Activated B cell treated with CpG ODN at 0.5 μM for 24 hours (primary cell): ENCODE measurements at places on chromosomes 1 and 21.

DNA sequence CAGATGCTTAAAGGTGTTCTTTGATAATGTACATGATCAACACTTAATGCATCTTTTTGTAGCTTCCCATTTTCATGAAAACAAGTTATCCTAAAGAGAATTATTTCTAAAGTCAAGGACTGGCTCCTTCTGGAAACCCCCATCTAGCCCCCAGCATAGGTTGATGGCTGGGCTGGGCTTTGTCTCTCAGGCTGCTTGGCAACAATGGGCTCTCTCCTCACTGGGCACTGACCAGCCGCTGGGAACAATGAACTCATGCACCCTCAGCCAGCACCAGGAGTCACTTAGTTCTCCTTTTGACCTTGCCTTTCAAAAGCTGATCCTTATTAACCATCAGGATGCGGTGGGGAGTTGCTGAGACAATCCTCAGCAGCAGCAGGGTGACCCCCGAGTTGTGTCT is 293.0 kb upstream of the PLXNA2 start:
- no peak for DNase-seq

DNA sequence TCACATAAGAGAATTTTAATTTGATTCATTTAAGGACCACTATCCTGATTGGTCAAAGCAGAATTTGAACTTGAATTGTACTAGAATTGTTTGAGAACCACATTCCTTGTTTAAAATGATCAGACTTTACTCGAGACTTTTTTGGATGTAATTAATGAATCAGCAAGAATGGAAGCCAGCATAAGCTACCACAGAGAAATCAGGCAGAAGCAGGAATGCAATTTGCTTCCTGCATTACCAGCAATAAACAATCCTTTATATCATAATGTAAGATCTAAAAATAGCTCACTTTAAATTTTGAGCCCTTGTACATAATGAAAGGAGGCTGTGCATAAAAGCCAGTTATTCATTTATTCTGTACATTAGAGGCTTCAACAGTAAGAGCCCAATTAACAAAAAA is 119.8 kb upstream of the BACE2 start:
- DNase-seq = no peak

DNA sequence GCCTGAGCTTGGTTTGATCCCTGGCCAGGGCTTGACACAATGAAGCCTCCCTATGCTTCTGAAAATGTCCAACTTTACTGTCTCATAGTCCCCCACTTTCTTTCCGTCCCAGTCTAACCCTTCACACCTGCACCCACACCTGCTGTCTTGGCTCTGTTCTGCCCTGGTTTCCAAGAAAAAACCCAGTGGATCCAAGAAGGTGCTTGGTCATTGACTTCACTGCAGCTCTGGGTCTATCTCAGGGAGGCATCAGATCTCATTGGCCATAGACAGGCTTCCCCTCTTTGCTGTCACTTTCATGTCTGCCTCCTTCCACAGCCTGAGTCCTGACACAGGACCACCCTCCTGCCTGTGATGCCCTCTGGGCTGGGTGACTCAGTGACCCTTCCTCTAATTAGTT is 37.8 kb upstream of the ETV3 start:
- DNase-seq = no peak

GRCh38 chr1:109225308-109225707 is 11.6 kb downstream of the SARS1 start:
- no peak for DNase-seq

- no peak for DNase-seq
Measured at GRCh38 chr1:68196676-68197075, 35.6 kb downstream of the WLS start.

- DNase-seq = no peak
Measured at GRCh38 chr1:237717106-237717505, 173.6 kb downstream of the ZP4 start.

- DNase-seq = no peak
Measured at GRCh38 chr1:223761411-223761810, 49.1 kb downstream of the CAPN2 start.

DNA sequence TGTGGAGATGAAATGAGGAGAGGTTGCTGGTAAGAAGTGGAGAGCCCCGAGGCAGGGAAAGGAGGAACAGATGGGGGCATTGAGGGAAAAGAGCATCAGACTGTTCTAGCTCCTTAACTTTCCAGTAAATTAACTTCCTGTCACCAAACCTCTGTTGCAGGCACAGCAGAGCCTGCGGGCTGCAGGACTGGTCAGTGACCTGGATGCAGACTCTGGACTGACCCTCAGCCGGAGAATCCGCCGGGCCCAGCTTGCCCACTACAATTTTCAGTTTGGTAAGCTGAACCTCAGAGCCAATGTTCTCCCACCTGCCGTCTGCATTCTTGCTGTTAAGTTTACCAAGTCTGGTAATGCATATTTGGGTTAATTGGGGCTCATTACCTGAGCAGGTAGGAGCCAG is 2.5 kb upstream of the ECM1 start:
- DNase-seq = no peak

DNA sequence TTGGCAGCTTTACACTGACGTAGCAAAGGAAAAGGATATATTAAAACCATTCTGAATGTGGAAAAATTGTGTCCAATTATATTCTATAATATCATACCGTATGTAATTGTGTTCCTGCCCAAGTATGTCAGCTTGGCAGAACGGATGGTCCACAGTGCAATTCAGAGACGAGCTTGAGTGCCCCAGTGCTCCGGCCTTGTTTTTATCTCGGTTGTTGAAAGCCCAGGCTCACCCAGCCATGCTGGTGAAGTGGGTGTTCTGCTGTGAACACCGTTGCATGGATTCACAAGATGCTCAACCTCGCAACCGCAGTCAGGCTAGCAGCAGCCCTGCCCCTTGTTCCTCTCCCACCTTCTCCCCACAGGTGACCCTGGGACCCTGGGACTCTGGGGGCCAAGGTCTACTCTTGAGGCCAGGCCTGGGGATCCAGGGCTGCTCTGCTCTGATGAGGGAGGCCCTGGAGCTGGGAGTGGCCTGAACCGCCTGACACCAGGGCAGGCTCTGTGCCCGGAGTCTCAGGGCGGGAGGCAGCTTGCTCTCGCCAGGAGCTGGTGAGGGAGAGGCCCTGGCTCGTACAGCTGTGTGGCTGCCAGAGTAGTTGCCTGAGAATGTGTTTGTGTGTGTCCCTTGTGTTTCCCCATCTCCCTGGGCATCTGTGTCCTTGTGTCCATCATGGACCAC is 11.2 kb downstream of the PTPRF start:
- DNase-seq = no peak

GRCh38 chr1:162732566-162733335 is 57.8 kb upstream of the HSD17B7 start:
- no peak for DNase-seq

- DNase-seq = no peak
Measured at GRCh38 chr1:227959325-227959860, 11.7 kb upstream of the WNT9A start.

- no peak for DNase-seq
Measured at GRCh38 chr1:85195703-85196102, 5.1 kb downstream of the SYDE2 start.

DNA sequence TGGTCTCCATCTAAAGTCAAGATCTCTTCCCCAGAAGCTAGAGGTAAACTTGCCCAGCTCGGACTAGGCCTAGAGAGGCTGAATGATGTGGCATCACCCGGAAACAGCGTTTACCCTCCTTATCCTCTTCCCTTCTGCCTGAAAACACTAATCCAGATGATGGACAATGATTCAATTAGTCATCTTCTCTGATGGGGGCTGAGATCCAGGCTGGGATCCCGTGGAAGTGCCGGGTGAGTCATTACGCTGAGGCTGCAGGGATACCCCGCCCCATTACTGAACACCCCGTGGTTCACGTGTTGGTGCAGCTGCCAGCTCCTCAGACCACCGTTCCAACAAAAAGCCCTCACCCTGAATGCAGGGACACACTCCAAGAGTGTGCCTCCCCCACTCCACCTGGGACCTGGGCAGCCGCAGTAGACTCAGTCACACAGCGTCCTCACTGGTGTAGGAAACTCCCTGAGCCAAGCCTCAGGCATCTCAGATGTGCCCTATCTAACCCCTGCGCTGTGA is 2.0 kb downstream of the S100A6 start:
- DNase-seq = no peak

DNA sequence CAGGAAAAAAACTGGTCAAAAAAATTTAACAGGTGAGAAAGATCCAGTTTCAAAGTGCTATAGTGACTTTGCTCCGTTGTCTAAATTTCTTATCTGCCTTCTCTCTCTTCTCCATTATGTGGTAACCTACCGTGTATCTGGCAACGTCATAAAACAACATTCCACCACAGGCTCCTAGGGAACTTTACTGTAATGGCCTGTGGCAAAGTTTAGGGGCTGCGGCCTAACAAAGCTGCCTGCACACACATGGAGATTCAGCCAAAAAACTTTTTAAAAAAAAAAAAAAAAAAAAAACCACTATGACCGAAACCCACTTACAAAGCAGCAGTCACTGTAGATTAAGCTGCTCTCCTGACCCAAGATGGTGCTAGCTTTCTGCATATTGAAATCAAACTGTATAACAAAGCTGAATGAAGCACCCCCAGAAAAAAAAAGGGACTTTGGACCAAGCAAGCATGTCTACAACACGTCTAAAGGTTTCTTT is 202.6 kb downstream of the SLC45A1 start:
- DNase-seq = no peak

DNA sequence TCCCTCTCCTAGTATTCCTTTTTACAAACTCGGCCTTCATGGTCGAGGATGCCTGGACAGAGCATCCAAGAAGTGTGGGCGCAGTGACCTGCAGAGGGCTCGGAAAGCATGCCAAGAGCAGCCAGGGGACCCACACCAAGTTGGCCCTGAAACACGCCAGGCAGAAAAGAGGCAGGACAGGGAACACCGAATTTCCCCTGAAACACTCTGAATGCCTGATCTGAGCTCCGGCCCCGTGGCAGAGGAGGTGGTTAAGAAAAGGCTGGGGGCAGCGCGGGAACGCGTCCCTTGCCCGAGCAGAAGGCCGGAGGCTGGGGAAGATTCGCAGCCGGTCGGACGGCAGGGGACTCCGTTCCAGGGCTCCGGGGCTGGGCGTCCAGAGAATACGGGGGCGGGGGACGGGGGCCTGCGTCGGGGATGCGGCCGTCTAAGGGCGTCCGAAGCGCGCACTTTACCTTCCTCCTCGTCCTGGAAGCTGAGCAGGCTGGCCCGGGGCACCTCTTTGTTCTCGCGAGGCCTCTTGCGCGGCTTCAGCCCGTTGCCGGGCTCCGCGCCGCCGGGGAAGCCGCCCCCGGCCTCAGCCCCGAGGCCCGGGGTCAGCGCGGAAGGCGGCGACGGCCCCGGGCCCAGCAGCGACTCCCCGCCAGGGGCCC is 558 bp downstream of the PAXBP1 start:
- no peak for DNase-seq

GRCh38 chr1:181793831-181794230 is 267.7 kb downstream of the ZNF648 start:
- no peak for DNase-seq

GRCh38 chr1:222975472-222976122 is 160.8 kb downstream of the DISP1 start:
- DNase-seq = no peak
